ENCODE measurements at places on chromosomes 4 and X.

- no peak for DNase-seq
These were observed 614 bp downstream of the BEX3 start for GRCh38 chrX:103376979-103377324.

GRCh38 chrX:17328837-17329236 is 46.2 kb upstream of the NHS start:
- no peak for DNase-seq

- no peak for DNase-seq
These were observed 83.8 kb upstream of the HHIP start for GRCh38 chr4:144562019-144562705.

DNA sequence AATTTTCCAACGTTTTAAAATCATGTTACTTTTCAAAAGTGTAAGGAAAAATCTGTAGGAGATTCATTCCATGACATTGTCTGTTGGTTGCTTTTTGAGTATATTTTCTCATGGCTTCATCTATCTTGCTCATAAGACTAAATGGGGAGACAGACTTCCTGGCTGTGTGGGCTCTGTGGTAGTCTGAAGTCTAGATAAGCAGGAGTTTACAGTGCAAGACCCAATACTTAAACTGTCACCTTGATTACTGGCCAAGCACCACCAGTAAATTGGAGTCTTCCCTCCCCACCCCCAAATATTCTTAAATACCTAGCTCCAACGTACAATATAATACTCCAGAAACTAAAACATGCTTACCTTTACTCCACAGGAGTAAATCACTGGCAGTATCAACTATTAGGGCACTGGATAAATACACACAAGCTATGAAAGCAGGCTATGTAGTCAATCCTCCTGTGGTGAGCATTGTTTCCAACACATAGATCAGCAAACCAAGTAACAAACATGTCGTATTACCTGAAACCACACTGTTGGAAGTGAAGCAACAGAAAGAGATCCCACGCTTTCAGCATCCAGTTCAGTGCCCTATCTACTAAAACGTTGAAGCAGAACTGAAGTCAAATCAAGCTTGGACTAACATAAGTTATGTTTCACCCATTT is 6.2 kb downstream of the HNRNPD start:
- no peak for DNase-seq

DNA sequence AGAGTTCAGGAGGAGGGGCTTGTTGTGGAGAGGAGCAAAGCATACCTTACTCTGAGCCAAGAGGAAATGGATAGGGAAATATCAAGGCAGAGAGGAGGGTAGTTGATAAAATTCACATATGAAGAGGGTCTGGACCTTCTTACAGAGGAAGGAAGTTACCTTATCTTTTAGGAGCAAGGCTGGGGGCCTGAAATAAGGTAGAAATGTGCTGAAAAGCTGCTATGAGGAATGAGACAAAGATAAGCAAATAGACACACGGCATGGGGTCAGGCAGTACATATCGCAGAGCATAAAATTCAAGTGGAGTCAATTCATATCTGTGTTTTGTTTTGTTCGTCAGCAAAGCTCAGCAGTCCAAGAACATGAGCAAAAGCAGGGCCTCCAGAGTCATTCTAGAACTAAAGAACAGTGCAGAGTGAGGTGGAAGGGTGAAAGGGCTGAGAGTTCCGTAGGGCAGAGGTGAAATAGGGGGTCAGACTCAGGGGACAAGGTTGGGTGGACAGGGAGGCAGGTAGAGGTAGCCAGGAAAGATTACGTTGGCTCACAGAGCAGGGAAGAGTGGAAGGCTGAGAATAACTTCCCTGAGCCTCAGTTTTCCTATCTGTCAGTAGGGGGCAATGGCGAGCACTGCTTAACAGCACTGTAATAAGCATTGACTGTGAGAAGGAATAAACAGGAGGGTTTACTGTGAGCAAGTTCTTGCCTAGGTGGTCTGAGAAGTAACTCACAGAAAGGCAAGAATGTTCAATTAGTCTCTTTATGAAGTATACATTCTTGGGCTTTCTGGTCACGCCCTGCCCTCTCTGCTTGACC is 9.2 kb downstream of the VSIG4 start:
- peak; percentile 50 for DNase-seq

DNA sequence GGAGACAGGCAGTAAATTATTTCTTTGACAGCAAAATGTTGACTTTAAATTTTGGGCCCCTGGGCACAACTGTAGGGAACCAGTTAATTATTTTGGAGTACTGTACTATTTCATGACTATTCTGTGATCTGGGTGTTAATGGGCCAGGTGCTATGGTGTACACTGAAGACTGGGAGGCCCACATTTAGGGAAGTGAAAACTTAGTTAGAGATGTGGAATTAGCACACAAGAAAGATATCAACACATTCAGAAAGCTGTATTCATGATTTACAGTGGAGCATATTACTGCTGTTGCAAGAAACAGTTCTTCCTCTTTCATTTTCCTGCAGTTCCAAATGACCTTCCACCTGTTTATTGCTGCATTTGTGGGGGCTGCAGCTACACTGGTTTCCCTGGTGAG is 12.4 kb downstream of the PLP1 start:
- no peak for DNase-seq

DNA sequence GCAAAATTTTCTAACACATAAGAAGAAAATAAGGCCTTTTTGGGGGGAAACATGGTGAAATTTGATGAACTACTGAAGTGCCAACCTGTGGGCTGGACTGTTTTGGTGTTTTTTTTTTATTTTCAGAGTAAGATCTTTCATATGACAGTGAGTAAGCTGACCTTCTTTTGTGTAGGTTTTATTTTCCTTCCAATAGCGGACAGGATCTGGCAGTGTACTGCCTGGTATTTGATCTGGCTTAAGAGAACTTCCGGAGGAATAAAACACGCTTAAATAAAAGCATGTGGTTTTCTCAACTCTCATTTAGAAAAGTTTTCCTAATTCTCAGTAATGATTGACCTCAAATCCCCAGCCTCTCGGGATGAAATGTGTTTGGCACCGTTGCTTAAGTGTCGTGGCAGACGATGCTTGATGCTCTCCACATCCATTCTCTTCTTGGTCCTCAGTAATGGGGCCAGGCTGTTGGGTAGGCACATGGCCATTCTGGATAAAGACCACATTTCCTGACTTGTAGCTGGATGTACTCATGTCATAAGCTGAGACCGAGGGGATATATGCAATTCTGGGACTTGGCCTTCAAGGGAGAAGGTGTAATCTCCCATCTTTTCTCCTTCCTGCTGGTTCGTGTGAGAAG is 65.6 kb upstream of the PDLIM3 start:
- no peak for DNase-seq

- no peak for DNase-seq
These were observed 18.0 kb downstream of the HHIP start for GRCh38 chr4:144663834-144664475.

GRCh38 chr4:177339477-177340374 is 30.1 kb downstream of the NEIL3 start:
- peak; percentile 61 for DNase-seq

DNA sequence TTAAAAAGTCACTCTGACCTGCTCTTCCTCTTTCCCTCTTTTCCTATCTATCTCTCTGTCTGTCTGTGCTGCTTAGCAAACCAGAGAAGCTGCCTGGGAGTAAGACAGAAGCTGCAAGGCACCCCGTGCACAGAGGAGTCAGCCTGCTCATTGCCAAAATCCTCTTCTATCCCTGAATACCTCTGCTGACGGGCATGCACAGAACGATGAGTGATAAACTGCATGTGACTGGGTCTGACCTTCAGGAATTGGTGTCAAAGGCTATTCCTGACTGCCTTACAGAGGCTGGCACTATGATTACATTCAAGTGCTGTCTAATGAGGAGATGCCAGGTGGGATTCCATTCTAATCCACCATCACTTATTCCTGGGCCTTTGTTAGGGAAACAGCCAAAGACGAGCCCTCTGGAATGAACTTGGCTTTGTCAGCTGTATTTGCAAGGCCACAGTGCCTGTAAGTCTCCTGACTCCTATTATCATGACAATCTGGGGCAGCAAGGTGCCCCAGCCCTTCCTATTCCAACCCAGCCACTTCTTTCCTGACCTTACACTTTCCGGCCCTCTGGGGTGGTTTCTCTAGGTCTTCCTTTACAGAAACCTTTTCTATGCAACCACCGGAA is 45.4 kb upstream of the CTAG2 start:
- DNase-seq, result no peak

DNA sequence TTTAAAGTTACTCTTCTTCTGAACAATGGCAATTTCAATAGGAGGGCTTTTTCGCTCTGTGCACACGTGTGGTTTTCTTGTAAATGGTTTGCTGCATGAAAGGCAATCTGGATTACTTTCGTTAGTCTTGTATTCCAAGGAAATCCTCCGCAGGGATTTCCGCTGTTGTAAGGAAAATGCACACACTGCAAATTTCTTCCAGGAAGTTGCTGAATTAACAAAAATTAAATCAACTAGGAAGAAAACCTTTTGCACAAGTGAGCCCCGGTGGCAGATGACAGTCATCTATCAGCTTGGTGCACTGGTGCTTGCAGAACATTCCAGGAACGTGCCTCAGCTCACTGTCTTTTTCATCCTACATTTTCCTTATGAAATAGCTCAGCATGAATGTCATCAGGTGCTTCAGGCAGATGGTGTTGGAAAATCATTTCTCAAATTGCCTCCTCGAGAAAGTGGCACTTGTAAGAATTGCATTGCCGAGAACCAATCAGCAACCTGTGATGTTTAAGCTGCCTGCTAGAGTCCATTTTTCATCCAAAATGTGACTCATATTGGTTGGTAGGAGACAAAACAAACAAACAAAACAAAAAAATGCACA is 272.4 kb upstream of the VCX start:
- DNase-seq, result no peak

DNA sequence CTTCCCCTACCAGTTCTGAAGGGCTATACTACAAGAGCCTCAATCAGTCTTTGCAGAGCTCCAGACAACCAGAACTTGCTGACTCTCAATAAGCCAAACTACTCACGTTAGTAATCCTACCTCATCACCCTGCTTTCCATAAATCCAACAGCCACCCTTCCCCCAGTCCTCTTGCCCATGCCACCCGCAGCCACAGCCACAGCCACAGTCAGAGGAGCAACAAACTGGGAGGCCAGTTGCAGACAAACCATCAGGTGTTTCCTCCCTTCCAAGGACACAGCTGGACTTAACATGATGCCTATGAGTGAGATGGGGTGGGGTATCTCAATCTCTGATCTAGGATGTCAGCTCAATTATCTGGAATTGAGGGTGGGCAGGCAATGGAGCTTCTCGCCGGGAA is 1.0 kb downstream of the GABRA3 start:
- DNase-seq, result no peak

DNA sequence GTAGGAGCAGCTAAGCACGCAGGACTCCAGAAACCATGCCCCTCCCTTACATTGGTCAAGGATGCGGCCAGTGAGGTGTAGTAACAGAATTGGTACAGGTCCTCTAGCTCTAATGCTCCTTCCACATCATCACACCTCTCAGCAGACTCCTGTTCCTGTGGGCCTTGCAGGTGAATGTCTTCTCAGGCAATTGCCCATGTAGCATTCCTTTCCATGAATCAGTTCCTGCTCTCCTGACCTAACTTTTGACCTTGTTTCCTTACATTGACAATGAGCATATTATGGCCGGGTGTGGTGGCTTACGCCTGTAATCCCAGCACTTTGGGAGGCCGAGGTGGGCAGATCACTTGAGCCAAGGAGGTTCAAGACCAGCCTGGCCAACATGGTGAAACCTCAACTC is 31.3 kb downstream of the MAP7D3 start:
- no peak for DNase-seq

GRCh38 chrX:110315551-110315950 is 2.3 kb downstream of the AMMECR1 start:
- DNase-seq, result no peak

- DNase-seq, result no peak
These were observed 13.2 kb downstream of the CA5B start for GRCh38 chrX:15751155-15751819.

DNA sequence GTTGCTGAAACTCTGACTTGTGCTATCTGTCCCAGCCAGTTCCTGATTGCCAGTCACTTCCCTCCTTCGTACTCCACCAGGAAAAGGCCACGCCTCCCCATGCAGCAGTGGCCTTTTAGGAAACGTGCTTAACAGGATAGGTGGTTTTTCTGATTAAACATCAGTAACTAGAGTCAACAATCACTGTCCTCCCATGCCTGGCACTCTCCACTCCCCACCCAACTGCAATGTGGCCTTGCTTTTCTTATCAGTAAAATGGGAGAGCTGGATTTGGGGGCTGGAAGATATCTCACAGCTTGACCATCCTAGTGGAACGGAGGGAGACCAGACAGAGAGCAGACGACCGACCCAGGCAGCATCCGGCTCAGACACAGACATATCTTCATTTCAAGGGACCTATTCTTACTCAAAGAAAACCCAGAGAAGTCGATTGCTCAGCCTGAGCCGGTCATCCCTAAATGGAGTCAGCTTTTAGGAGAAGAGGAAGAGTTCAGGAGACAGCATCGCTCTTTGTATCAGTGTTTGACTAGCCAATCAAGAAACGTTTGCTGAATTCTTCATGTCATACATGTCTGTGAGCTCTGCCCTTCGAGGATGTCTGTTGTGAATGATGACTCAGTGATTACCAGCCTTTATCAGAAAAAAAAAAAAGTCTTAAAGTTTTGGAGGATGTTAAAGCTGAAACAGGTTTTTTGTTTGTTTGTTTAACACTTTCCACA is 12.7 kb upstream of the UBA6 start:
- no peak for DNase-seq

DNA sequence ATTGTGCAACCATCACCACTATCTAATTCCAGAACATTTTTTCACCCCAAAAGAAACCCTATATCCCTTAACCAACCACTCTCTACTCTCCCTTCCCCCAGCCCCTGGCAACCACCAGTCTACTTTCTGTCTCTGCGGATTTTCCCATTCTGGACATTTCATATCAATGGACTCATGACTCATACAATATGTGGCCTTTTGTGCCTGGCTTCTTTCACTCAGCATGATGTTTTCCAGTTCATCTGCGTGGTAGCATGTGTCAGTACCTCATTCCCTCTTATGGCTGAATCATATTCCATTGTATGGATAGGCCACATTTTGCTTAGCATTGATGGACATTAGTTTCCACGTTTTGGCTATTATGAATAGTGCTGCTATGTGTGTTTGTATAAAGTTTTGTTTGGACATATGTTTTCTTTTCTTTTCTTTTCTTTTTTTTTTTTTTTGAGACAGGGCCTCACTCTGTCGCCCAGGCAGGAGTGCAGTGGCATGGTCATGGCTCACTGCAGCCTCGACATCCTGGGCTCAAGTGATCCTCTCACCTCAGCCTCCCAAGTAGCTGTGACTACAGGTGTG is 335.4 kb downstream of the BCOR start:
- no peak for DNase-seq

DNA sequence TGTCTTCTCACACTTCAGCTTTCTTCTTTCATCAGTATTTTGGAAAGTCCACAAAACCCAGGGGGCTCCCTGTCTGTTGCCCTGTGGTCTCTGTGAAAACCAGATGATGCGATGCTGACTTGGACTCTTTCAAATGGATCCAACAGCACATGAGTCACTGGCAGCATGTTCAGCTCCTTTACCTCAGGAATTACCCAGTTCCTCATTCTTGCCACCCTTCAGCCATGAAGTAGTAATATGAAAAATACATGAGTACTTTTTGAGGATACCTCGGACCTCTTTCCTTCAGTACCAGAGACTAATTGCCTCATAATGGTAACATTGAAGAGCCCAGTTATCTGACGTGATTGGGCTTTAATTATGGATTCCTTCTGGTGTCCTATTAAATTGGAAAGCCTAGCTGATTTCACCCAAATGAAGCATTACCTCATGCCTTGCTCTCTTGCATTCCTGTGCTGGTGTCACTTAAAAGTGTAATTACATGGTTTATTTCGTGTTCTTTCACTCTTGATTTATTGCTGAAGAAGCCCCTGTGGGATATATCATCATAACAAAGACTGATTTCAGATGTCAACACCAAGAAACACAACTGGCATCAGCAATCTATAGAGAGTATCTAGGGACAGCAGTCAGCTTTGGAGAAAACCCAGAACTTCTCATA is 63.4 kb downstream of the NFKB1 start:
- DNase-seq, result no peak
